ENCODE measurements at places on chromosomes 11 and 22.

DNA sequence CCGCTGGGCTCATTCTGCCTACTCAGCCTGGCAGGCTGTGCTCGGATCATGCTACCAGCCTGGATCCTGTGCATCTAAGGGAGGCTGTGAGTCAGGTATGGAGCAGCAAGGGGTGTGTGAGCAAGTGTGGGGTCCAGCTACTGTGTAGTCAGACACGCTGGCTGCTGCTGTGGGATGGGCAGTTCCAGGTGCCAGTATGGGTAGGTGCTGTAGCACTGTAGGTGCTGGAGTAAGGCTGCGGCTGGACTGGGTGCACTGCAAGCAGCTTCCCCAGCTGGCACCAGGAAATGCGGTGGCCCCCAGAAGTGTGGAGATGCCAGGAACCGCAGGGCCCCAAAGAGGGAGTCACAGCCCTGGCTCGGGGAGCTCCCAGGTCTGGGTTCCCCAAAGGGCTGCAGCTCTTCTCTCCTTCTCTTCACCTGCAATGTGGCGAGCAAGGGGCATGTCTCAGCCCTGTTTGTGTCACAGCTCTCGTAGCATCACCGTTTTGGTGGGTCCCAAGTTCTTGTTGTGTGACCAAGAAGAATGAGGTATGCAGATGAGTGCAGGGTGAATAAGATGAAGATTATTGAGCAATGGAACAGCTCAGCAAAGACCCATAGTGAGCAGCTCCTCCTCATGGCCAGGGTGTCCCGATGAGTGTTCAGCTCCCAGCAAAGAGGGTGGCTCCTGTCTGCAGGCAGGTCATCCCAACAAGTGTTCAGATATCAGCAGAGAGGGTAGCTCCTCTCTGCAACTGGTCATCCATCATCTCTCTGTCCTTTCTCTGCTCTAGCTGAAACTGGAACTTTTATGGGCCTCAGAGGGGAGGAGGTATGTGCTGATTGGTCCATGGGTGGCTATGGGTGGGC, 462.9 kb downstream of the TBC1D22A start:
- DNase-seq, result no peak

GRCh38 chr11:992577-992976, 43.9 kb downstream of the MUC6 start:
- no peak for DNase-seq

DNA sequence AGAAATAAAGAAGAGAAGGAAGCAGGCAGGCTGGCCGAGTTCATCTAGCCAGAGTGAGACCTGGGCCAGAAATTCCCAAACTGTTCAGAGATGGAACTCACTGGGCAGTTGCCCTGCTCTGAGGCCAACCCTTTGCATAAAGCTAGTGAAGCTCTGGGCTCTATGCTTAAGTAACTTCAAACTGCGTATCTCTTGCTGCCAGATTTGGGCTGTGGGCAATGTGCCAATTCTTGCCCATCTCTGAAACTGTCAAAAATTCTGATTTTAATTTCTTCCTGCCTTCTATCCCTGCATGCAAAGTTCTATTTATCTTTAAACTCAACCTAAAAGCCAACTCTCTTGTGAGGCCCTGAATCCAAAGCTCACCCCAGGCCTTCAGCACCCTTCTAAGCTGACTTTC, 36.2 kb upstream of the HEPHL1 start:
- DNase-seq, result no peak

GRCh38 chr11:134278356-134278755, 2.2 kb downstream of the GLB1L3 start:
- no peak for DNase-seq

GRCh38 chr11:63369971-63370588, 495 bp downstream of the SLC22A9 start:
- DNase-seq, result no peak

GRCh38 chr11:115428306-115428705, 75.9 kb downstream of the CADM1 start:
- DNase-seq, result no peak
